ENCODE measurements at places on chromosomes 5 and 9. TPM values are rescaled to one million over a fixed set of nuclear protein-coding genes. Genes with fewer than 3 reads are reported as not detected.

Gene MCIDAS
- total RNA-seq = not detected

Gene C5orf46
- total RNA-seq = not detected

Gene RASGEF1C
- total RNA-seq = not detected

Gene GABRA1
- total RNA-seq = not detected

Gene CCL27
- total RNA-seq = not detected

Gene SPATA31D4
- not detected for total RNA-seq

Gene INSL6
- total RNA-seq = not detected

Gene CA9
- 0.93 TPM for total RNA-seq

DNA sequence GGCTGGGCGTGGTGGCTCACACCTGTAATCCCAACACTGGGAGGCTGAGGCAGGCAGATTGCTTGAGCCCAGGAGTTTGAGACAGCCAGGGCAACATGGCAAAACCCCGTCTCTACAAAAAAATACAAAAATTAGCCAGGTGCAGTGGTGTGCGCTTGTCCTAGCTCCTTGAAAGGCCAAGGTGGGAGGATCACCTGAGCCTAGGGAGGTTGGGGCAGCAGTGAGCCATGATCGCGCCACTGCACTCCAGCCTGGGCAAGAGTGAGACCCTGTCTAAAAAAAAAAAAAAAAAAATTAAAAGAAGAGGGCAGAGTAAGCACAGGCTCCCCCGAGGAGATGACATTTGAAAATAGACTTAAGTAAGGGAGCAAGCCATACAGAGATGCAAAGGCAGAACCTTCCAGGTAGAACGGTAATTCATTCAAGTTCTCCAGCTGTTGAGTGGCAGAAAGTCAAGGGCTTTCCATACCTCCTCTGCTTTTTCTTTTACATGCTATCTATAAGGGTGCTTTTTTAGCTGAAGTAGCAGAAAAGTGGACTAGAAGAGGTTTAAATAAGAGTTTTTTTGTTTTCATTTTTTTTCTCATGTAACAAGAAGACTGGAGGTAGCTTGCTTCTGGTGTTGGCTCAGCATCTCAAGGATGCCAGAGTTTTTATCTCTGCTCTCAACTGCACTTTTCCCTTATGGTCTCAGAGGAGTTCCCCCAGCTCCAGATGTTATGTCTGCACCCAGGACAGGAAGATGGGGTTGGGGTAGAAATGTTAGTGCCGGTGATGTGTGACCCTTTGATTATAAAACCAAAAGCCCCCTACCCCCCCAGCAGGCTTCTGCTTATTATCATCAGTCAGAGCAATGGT, 40.8 kb downstream of the ERGIC1 start:
- DNase-seq = no peak

DNA sequence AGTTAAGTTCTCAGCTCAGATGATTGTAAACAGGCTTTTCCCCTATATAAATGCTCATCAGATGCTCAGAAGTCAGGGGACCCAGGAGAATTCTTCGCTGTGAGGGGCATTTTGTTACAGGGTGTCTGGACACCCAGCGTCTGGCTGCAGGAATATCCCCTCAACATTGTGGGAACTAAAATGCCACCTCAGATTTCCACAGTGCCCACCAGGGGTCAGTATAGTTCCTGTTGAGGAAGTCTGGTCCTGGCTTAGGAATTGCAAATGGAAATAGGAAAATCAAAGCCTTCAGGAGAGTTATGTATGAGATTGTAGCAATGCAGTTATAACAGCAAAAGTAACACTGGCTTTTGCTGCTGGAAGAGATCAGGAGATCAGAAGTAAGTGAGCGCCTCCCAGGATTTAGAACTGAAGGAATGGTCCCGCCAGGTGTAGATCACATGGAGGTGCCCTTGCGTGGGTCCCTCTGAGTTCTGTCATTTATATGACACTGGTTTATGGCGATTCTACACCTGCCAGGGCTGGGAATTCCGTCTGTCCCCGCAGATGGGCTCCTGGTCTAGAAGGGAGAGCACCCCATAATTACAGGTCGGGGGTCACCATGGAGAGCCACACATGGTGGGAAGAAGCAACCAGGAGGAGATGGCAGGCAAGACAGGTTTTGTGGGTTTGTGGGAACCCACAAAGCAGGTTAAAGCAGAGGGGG, 47.1 kb upstream of the CTSL start:
- DNase-seq = no peak

DNA sequence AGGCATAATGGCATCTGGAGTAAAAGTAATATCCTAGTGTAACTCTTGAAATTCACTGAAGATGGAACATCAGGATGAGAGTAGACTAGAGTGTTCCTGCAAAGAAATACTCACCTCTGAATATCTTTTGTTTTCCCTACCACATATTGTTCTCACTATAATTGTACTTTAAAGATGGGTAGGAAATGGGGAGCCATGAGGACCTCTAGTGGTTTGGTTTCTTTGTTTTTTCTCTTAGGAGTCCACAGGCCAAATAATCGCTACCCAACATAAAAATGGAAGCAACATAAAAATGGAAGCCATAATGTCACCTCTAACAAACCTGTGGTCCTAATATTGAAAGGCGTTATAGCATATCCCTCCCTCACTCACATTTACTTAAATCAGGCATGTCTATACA, 2375.8 kb downstream of the MAT2B start:
- DNase-seq = no peak

GRCh38 chr5:39442991-39443390, 18.2 kb upstream of the DAB2 start:
- DNase-seq = no peak

DNA sequence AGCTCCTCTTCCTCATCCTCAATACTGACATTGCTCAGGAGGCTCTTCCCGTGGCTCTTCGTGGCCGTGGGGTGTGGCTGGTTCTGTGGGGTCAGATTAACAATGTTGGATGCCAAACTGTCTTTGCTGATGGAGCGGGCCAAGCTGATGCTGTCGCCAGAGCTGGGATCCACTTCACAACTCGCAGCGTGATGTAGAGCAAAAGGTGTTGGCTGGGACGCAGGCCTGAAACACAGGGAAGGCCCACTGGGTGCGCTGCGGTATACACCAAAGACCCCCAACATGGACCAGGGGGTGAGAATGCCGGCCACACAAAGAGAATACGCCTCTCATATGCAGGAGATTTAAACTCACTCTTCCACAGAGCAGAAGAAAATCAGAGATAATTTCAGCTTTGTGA, 84.3 kb downstream of the CAMSAP1 start:
- DNase-seq = no peak

DNA sequence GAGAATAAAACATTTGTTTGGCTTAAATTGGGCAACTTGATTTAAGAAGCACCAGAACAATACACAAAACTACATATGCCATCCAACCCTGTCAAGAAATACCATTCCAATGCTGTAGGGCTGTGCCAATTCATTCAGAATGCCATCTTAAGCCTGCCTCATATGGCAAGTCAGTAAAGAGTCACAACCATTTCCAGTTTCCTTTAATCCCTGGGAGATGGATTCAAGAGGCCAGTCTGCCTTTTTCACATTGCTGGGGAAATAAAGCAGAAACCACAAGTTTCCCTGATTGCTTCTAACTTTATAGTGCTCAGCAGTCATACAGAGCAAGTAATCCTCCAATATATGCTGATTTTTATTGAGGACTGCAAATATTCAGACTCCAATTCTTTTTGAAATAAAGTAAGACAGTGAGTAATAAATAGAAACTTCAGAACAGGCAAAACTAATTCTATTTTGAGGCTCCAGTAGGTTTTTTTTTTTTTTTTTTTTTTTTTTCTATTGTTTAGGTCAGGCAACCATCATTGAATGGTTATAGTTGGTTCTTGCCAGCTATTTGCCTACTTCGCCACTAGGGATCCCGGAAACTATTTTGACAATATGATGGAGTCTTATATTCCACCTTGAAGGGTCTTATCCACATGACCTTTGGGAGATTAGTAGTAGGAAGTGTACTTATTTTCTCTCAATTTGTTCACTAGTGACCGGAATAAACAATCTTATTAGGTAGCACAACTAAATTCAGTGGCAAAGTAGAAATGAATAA, 400.9 kb upstream of the MEF2C start:
- no peak for DNase-seq

DNA sequence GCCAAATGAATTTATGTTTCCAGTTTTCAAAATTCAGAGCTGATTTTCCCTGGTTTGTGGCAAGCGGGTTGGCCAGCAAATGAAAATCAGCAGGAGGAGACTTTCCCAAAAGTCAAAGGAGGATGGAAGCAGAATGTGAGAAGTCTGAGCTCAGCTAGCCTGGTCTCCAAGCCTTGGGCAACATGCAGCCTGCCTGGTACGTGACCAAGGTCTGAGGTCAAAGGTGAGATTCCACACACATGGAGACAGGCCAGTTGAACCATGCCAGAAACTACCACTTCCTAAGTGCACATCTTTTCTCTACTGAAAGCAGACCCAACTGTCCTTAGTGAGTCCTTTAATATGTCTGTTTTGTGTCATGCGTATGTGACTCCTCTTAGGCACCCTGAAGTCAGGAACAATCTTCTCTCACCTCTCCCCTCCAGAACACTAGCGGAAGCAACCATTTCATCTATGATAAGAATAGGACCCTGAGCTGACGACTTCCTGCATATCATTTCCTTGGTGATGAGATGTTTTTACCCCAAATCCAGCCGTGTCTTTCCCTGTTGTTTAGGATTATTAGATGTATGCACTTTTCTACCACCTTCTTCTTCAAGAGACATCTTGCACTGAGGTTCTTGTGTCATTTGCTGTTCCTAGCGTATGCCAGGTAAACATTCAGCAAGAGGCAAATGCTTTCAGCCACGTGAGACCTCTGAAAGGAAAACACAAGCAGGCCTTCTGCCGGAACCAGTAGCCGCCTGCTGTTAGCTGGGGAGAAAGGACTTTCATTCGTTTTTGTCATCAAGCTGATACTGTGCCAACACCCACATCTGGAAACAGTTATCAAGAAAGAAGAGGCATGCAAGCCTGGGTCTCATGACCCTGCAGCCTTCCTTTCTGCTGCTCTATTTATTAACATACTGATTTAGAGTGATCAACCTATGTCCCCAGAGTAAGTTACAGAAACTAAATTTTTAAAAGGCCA, 9.7 kb upstream of the TGFBI start:
- peak; percentile 89 for DNase-seq

DNA sequence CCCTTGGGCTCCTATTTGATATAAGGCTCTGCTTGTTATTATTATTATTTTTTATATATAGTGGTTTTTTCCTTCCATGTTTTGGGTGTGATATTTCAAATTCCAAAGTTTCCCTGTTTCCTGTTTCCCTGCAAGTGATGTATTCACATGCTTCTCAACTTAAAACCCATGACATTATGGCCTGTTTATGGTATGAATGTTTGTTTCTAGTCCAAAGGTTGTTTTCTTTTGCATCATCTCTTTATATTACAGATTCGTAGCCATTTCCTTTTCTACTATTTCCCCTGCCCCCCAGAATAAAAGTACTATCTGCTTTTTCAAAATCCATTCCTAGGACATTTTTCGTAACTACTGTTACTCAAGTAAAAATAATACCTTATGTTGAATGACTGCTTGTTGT, 7.5 kb downstream of the SEMA6A start:
- DNase-seq = no peak

- DNase-seq = no peak
These were observed 473.3 kb upstream of the ZNF608 start for GRCh38 chr5:125219710-125220109.

DNA sequence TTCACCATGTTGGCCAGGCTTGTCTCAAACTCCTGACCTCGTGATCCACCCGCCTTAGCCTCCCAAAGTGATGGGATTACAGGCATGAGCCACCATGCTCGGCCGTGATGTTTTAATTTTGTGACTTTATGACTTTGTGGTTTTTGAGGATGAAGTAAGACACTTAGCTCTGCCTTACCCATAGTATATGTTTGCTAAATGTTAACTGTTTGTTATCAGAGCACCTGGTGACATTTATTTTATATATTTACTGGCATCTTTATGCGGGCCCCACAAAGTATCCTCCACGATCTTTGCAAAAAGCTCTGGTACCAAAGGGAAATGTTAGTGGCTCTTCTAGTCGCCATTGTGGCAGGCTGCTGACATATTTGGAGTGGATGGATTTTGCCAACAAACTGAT, 6.7 kb downstream of the SLC23A1 start:
- no peak for DNase-seq

GRCh38 chr9:127509261-127509954, 58.1 kb downstream of the LRSAM1 start:
- DNase-seq = no peak

DNA sequence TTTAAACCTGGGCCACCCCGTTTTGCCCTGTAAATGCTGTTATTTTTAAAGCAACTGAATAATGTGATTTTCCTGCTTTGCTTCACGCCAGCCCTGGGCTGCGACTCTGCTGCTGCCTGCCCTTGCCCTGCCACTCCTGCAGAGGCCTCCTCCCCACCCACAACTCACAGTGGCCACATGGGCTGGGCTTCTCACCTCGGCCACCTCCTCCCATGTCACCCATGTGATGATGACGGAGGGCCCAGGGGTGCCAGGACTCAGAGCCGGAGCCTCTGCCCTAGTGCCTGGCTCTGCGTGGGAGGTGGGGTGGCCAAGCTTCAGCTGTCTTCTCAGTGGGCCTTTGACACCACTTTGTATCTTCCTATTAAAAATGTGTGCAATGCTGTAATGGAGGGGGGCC, 48.1 kb upstream of the NKD2 start:
- no peak for DNase-seq

DNA sequence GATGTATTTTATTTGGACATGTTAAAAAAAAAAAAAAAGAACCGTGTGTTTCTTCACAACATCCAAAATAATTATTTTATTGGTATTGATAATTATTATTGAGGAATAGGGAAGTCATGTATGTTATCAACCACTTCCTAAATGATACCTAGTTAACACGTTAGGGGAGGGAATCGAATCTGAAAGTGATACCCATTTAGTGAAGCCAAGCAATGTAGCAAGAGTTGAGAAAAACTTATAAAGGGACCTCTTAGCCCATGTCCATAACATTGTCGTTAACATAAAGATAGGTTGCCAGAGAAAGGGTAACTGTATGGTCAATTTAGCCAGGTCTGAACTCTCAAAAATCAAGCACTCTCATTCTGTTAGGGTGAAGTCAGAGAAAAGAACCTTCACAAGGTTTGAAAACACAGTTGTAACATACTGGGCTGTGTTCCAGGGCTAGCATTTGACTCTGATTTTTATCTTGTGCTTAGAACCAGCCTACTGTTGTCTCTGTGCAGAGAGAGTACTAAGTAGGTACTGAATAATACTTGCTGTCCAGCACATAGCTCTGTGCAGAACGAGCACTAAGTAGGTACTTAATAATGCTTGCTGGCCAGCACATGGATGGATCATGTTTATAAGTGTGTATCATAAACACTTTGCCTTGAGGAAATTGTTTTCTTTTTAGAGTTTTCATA, 60.4 kb downstream of the GHR start:
- DNase-seq = no peak

- no peak for DNase-seq
These were observed 25.8 kb downstream of the KLHL3 start for GRCh38 chr5:137710086-137710485.

DNA sequence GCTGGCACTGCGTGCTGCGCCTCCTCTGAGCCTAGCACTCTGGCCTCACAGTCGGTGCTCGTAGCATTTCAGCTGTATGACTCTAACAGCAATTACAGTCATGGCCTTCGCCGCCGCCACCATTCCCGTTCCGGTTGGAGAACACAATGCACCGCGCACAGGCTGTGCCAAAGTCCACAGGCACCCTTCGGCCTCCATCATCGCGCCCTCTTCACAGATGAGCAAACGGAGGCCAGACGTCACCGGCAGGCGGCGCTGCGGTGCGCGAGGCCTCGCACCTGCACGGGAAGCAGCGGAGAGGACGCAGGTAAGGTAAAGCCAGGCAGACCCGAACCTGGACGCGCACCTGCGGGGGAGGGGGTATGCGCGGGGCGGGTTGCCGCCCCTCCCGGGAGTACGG, 128.9 kb downstream of the BARX1 start:
- no peak for DNase-seq

GRCh38 chr5:91955610-91956009, 572.5 kb upstream of the ARRDC3 start:
- peak; percentile 24 for DNase-seq
